ENCODE measurements at places on chromosomes 7 and 10.

DNA sequence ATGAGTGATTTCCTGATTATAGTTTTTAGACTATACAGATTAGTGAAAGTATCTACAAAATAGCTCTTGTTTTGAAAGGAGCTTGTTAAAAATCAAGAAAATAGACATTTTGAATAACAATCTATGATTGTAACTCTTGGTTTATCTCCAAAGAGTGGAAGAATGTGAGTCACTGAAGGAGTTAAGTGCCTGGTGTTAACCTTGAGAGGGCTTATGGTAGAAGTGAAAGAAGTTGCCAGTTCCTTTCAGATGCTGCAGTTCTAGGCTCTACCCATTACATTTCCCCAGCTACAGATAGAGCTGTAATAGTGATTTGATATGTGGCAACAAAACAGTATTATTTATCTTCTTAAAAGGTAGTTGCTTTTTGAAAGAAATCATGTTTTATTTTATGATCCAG is 12.7 kb downstream of the NRBF2 start:
- DNase-seq = peak; percentile 23

DNA sequence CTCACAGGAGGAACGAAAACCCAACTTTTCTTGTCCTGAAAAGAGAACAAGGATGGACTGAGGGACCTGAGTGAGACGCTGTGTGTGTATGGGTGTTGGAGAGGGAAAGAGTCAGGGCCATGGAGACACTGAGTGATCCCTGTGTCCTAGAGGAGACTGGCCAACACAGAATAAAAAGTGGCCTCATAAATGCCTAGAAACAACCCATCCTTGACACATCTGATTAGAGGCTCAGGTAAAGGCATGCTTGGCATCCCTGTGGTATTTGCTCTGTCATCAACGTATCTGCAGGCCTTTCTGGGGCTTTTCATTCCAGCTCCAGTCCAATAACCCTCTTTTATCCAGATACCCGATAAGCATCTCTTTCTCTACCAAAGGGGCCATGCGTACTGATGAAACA is 86.3 kb downstream of the FGFR2 start:
- DNase-seq = peak; percentile 78

- DNase-seq = no peak
Observed at GRCh38 chr10:96367470-96367869, 8.7 kb upstream of the OPALIN start.

- peak; percentile 13 for DNase-seq
Observed at GRCh38 chr10:55002420-55002819, 201.4 kb upstream of the PCDH15 start.

DNA sequence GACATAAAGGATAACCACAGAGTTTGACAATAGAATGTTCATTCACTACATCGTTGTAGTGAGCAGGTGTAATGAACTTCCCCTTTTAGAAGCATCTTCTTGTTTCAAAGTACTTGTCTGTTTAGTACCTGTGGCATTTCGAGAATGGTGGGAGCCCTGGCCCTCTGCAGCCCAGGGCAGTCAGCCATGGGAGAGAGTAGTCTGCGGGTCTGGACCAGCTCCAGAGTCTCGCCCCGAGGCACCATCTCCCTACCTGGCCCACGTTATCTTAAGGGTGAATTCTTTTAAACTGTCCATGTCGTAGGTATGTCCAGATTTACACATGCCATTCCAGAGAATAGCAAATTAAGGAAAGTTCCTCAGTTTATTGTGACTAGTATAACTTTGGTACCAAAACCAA is 99.7 kb downstream of the BMPR1A start:
- no peak for DNase-seq
